ENCODE measurements at places on chromosomes 7 and 10.

DNA sequence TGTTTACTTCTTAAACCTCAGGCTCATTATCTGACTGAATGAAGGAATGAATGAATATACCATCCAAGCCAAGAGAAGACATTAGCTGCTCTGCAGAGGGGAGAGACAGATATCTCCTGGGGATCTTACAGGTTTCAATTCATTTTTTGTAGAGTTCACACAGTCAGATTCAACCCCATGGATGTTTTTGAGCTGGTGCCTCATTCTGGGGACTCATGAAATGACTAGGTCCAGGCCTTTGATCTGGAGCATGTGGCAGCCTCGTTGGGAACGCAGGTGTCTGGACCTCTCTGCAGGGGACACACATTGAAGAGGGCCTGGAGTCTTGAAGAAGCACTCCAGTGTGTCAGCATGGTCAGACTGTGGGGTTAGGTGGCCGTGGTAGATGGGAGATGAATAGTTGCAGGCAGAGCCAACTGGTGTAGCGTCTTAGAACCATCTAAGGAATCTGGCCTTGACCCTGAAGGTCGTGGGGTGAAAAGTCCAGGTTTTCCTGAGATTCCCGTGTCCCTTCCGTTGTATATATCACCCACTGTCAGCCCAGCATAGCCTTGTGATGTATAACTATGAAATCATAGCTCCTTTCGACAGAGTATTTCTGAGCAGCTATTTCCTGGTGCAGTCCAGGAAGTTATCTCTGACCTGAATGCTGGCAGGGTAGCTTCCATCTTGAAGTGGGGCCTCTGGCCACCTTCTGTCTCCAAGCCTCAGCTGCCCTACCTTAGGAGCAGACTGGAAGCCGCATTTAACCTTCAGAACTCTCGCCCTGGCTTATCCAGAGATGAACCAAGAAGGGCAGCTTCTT lies 22.3 kb downstream of the BTBD16 start:
- no peak overlapping the region for H3K27ac ChIP-seq
- no peak overlapping the region for H3K4me3 ChIP-seq
- no peaks in the 10 kb centered on the region for H3K36me3 ChIP-seq
- peak; percentile 5 for DNase-seq
- H3K27me3 ChIP-seq, result peaks cover 2% of the 10 kb centered on the region

DNA sequence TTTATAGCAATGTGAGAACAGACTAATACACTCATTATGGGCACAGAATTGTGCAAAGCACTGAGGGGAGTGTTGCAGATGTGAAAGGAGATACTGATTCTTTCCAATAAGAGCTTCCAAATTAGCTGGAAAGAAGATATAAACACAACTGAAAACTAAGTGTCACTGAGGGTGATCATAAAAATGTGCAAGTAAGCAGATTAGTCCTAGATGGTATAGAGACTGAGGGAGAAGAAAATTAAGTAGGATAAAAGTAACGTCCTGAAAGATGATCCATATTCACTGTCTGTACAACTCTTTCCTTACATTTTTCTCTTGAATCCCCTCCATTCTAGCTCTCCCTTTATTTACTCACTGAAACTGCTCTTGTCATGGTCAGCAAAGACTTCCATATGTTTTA lies 11.2 kb upstream of the NXPH1 start:
- no peak for DNase-seq
- no peak overlapping the region for H3K27ac ChIP-seq
- H3K4me1 ChIP-seq, result no peaks in the 10 kb centered on the region

- H3K27ac ChIP-seq, result no peak overlapping the region
- peaks cover 9% of the 10 kb centered on the region for H3K27me3 ChIP-seq
- H3K36me3 ChIP-seq, result no peaks in the 10 kb centered on the region
- DNase-seq, result no peak
- peaks cover 4% of the 10 kb centered on the region for H3K4me1 ChIP-seq
These were observed 54.1 kb upstream of the FAM180A start for GRCh38 chr7:135802697-135803096.

- H3K4me1 ChIP-seq, result peaks cover 3% of the 10 kb centered on the region
- no peak overlapping the region for H3K27ac ChIP-seq
- H3K36me3 ChIP-seq, result no peaks in the 10 kb centered on the region
- DNase-seq, result no peak
These were observed 24.6 kb upstream of the AKAP9 start for GRCh38 chr7:91916051-91916440.

- no peak overlapping the region for H3K27ac ChIP-seq
- H3K27me3 ChIP-seq, result no peaks in the 10 kb centered on the region
- H3K4me3 ChIP-seq, result no peak overlapping the region
- H3K4me1 ChIP-seq, result peaks cover 2% of the 10 kb centered on the region
- no peak for DNase-seq
These were observed 10.6 kb downstream of the NACAD start for GRCh38 chr7:45078125-45078681.

DNA sequence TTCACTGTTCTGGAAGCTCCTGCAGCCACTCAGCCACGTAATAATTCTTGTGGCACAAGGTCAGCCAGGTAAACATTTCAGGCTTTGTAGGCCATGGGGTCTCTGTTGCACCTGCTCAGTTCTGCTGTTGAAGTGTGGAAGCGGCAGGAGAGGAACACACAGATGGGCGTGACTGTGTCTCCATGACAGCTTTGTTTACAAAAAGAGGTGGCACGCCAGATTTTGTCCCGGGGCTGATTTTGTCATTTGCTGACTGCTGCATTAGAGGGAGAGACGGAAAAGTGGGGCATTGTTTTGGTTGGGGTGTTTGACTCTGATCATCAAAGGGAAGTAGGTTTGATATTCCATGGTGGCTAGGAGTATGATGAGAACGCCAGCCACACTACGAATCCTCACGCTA lies 103.1 kb downstream of the PRKAG2 start:
- no peak for DNase-seq
- no peaks in the 10 kb centered on the region for H3K27me3 ChIP-seq
- peaks cover 28% of the 10 kb centered on the region for H3K4me1 ChIP-seq
- H3K36me3 ChIP-seq, result no peaks in the 10 kb centered on the region
- no peak overlapping the region for H3K4me3 ChIP-seq

DNA sequence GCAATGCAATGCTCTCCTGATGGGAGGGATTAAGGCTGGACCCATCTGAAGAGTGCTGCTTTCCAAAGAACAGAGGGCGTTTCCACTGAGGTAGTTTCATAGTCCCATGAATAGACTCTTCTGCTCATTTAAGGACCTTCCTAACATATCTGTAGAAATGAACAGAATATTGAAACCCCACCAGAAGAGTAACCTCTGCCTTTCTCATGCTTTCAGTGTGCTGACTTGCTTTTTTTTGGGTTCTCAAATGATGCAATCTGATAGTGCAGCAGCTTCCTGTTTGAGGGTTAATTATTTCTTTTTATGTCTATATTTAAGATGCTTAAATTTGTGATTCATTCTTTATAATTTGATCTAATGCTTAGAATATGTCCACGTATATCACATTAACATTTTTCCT lies 82.2 kb downstream of the GATA3 start:
- peaks cover 47% of the 10 kb centered on the region for H3K4me1 ChIP-seq
- DNase-seq, result no peak
- H3K27me3 ChIP-seq, result peaks cover 9% of the 10 kb centered on the region
- H3K27ac ChIP-seq, result peak overlapping the region; percentile 92
- H3K4me3 ChIP-seq, result peak overlapping the region; percentile 71

- peaks cover 9% of the 10 kb centered on the region for H3K27me3 ChIP-seq
- H3K36me3 ChIP-seq, result no peaks in the 10 kb centered on the region
- H3K4me3 ChIP-seq, result no peak overlapping the region
- no peaks in the 10 kb centered on the region for H3K4me1 ChIP-seq
- H3K27ac ChIP-seq, result no peak overlapping the region
- no peak for DNase-seq
These were observed 509.0 kb upstream of the PODXL start for GRCh38 chr7:132065193-132065988.

DNA sequence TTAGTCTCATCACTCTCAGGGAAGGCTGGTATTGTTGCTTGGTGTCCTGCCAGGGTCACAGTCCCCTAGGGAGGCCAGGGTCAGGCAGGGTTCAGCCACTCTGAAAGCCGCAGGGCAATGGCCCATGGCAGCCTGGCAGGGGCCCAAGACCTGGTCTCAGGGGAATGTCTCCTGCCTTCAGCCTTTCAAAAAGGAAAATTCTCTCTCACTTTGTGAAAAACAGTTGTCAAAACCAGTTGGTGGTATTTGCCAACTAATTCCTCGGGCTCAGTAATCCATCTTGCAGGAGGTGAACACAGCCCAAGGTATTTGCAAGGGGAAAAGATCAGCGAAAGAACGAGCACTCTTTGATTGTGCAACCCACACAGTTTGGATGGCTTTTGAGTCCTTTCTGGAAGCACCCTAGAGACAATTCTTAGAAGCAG lies 101.5 kb downstream of the JCAD start:
- no peak for DNase-seq
- no peaks in the 10 kb centered on the region for H3K36me3 ChIP-seq
- no peaks in the 10 kb centered on the region for H3K4me1 ChIP-seq
- no peak overlapping the region for H3K4me3 ChIP-seq
- no peak overlapping the region for H3K27ac ChIP-seq

- peaks cover 79% of the 10 kb centered on the region for H3K4me1 ChIP-seq
- H3K36me3 ChIP-seq, result peaks cover 41% of the 10 kb centered on the region
- H3K4me3 ChIP-seq, result peak overlapping the region; percentile 55
- peak; percentile 73 for DNase-seq
- H3K27me3 ChIP-seq, result no peaks in the 10 kb centered on the region
- H3K27ac ChIP-seq, result peak overlapping the region; percentile 97
These were observed 16.1 kb downstream of the OGDH start for GRCh38 chr7:44622342-44623151.

DNA sequence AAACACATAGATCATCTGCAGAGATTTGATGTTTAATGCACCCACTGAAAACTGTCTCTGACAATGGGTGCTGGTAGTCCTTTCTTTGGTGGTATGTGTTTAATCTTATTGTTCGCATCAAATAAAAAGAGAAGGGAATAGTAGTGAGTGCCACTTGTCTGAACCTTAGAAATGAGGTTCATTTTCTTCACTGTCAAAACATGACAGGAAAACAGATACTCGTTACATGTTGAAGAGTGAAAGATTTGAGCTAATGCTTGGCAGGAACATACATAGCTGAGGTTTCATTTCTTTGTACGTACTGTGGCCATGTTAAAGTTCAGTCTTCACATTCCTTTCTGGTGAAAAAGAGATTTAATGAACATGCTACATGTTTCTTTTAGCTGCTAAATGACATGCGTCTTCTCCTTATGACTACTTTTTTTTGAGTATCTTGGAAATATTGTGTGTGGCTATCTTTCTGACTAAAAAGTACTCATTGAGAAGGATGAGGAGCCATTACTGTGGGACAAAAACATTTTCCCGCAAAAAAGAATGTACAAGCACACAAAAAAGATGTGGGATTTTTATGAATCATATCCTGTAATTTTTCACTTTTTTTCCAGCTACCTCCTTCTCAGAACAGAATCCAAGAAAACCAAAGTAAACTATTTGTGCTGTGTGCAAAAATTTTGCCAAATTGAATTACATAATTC lies 108.0 kb downstream of the TWIST1 start:
- H3K36me3 ChIP-seq, result no peaks in the 10 kb centered on the region
- H3K27ac ChIP-seq, result no peak overlapping the region
- no peak overlapping the region for H3K4me3 ChIP-seq
- no peak for DNase-seq

- H3K27ac ChIP-seq, result no peak overlapping the region
- H3K27me3 ChIP-seq, result peaks cover 4% of the 10 kb centered on the region
- H3K36me3 ChIP-seq, result no peaks in the 10 kb centered on the region
- no peak for DNase-seq
- no peak overlapping the region for H3K4me3 ChIP-seq
These were observed 89.4 kb downstream of the TBXAS1 start for GRCh38 chr7:139918480-139918879.

DNA sequence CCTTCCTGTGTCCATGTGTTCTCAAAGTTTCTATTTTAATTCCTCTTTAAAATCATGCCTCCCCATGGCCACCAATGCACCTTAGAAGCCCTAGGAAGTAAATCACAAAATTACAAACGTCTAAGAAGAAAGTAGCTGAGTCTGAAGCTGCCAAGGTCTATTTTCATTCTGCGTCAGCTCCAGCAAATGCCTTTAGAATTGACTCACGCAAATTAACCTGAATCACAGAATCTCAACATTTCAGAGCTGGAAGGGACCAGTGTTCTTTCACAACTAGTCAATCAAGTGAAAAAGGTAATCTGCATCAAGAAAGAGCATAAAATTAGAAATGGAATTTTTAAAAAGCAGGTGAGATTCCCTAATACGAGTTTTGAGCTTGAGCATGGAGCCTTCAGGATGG lies 1017.6 kb downstream of the SORCS3 start:
- no peaks in the 10 kb centered on the region for H3K36me3 ChIP-seq
- no peak overlapping the region for H3K27ac ChIP-seq
- H3K27me3 ChIP-seq, result peaks cover 2% of the 10 kb centered on the region
- DNase-seq, result no peak
- H3K4me3 ChIP-seq, result no peak overlapping the region

DNA sequence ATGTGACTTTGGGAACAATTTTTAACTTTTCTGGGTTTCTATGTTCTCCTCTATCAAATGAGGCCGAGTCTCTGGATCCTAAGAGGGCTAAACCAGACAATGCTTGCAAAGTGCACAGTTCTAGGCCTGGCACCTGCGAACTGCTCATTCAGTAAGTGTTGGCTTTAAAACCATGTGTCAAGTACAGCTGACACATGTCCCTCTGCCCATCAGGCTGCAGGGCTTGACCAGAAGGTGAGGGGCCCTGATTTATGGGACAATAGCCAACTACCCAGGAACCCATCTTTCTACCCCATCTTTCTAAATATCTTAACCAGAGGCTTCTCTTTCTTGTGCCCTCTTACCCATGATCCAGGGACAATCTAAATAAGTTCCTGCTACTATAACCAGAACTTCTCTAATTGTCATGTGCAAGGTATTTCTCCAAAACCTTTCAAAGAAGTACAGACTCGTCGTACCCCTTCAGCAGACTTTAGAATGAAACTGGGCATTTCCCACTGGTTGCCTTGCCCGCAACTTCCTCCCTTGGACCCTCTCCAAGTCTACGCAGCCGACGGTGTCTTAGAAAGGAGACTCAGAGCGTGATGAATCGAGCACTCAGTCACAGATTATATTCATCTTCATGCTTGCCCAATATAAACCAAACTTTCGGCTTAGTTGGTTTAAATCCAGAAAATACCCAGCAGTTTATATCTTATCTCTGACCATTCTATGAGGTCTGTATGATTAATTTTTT lies 69.8 kb upstream of the STEAP1B start:
- H3K4me1 ChIP-seq, result peaks cover 19% of the 10 kb centered on the region
- H3K27me3 ChIP-seq, result peaks cover 47% of the 10 kb centered on the region
- no peak overlapping the region for H3K27ac ChIP-seq
- H3K36me3 ChIP-seq, result no peaks in the 10 kb centered on the region
- no peak overlapping the region for H3K4me3 ChIP-seq

DNA sequence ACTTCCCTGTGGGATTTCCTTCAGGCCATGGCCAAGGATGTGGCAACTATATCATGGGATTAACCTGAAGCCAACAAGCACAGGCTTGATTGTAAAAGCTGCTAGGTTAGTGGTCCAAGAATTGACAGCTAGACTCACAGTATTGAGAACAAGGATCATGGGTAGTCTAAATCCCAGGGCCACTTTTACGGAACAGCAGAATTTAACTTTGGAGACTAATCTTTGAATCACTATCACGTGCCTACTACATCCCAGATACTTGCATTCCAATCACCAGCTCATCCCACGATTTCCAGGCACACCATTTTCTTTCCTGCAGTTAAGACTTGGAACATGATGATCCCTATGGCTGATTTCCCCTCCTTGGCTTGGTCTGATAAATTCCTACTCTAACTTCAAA lies 65.6 kb upstream of the ADO start:
- H3K27me3 ChIP-seq, result no peaks in the 10 kb centered on the region
- peaks cover 20% of the 10 kb centered on the region for H3K4me1 ChIP-seq
- no peak overlapping the region for H3K27ac ChIP-seq
- no peaks in the 10 kb centered on the region for H3K36me3 ChIP-seq
- no peak for DNase-seq

Data from activated CD8-positive, alpha-beta T cell treated with anti-CD3 and anti-CD28 coated beads for 36 hours (primary cell).